Activated CD4-positive, CD25-positive, alpha-beta regulatory T cell treated with anti-CD3 and anti-CD28 coated beads, Interleukin-2, amount 50 U/mL, for 72 hours (primary cell): ENCODE measurements at places on chromosomes 1 and 21.

GRCh38 chr1:14835725-14836124 is 237.2 kb downstream of the KAZN start:
- DNase-seq: no peak

DNA sequence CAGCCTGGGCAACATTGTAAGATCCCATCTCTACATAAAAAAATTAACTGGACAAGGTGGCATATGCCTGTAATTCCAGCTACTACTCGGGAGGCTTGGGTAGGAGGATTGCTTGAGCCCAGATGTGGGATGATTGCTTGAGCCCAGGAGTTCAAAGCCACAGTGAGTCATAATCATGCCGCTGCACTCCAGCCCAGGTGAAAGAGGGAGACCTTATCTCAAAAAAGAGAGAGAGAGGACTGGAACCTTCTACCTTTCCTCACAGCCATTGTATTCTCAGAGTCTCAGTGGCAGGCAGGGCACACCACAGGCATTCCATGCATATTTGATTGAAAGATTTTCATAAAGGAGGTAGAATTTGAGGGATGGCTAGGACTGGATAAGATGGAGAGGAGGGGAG is 78.4 kb downstream of the KIF14 start:
- no peak for DNase-seq

- DNase-seq: no peak
These were observed 713.4 kb downstream of the PTPRU start for GRCh38 chr1:29949676-29950075.

DNA sequence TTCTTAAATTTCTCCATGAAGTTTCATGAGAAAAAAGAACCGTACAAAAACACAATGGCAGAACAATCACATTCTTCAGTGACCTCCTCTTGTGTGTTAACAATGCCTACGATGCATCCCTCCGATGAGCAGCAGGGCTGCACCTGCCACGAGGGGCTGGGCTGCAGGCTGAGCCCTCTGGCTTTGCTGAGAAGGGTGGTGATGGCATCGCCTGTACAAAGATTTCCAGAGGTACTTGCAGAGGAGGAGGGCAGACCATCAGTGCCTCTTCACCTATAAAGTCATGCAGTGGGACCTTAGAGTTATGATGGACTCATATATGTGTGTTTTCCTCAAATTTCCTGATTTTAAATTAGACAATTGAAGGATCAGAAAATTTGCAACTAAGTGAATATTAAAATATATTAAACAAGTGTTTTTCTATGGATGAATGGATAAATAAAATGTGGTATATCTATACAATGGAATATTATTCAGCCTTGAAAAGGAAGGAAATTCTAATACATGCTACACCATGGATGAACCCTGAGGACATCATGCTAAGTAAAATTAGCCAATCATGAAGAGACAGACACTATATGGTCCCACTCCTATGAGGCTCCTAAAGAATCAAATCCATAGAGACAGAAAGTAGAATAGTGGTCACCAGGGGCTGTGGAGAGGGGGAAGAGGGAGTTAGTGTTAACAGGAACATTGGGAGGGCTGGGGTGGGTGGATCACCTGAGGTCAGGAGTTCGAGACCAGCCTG is 489.3 kb downstream of the SIPA1L2 start:
- no peak for DNase-seq

- DNase-seq: no peak
These were observed 21.8 kb downstream of the RSPH1 start for GRCh38 chr21:42474043-42474831.

DNA sequence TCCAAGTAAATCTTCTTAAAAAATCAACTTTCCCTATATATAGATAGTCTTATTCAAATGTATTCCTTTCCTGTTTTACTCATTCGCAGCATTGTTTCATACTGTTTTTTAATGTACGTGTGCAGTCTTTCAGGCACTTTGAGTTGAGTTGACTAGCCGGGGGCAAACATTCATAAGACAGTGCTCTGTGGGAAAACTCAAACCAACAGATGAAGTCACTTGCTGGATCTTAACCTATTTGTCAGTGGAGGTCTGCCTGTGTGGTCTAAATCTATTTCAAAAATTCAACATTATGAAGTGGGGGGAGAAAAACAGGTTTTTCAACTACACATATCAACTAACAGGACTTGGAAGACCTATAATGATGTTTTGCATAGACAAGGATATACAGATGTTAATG is 6.2 kb downstream of the HSD11B1 start:
- no peak for DNase-seq

DNA sequence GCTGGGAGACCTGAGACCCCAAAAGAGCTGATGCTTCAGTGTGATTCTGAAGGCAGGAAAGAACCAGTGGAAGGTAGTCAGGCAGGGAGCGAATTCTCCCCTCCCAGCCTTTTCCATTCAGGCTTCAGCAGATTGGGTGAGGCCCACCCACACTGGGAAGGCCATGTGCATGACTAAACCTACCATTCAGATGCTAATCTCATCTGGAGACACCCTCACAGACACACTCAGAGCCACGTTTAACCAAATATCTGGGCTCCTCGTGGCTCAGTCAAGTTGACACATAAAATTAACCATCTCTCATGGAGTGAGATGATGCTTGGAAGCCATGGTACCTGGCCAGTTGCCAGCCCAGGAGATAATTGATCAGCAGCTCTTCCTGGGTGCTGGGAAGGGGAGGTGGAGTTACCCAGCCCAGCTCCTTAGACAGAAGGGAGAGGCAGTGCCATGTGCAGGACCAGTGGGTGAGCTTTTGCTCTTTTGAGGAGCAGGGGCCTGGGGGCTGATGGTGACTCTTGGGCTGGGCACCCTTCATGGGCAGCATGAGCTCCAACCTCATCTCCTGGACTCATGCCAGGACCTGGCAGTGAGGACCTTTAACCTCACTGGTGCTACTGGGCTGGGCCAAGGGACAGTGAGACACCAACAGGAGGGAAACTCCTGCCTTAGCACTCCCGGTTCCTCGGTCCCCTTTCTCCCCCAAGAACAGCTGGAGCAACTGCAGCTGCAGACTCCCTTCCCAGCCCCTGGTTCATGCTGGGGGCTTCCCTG is 89.0 kb upstream of the ACTL8 start:
- DNase-seq: no peak

GRCh38 chr21:35748678-35749314 is 311.5 kb downstream of the SETD4 start:
- no peak for DNase-seq

GRCh38 chr1:220786337-220787068 is at the start of gene MTARC1:
MTARC1 (plus strand) TSS chr1:220786913; CDS start chr1:220786945, 32 bp downstream.
- DNase-seq: no peak

DNA sequence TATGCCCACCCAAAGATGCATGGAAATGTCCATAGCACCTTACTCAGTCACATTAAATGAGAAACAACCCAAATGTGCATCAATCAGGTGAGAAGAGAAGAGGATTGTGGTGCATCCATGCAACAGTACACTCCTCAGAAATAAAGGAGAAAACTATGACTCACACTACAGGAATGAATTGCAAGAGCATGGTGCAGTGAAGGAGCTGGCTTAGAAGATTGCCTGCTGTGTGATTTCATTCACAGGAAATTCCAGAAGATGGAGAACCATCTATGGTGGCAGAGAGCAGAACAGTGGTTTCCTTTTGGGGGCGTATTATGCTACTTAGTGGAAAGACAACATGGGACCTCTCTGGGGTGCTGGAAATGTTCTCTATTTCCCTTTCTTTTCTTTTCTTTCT is 278.6 kb upstream of the AJAP1 start:
- no peak for DNase-seq

DNA sequence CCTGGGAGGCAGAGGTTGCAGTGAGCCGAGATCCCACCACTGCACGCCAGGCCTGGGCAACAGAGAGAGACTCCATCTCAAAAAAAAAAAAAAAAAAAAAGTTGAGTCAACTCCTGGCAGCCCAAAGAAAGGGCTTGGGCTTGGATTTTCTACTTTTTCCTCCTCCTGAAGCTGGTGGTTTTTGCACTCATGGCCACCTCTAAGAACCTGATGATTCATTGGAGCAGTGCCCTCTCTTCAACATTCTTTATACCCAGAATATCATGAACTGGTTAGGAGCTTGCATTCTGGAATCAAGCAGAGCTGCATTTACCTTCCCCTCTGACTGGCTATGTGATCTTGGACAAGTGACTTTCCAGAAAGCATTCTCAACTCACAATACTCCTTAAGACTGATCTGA is 3.5 kb upstream of the ACTA1 start:
- no peak for DNase-seq

GRCh38 chr1:39631361-39632322 is 7.8 kb downstream of the HEYL start:
- DNase-seq: no peak

- no peak for DNase-seq
These were observed 45.4 kb upstream of the IGSF21 start for GRCh38 chr1:18062185-18062584.

- no peak for DNase-seq
These were observed 26.6 kb upstream of the MPZL1 start for GRCh38 chr1:167695147-167695546.

- no peak for DNase-seq
These were observed 2.9 kb downstream of the IGSF8 start for GRCh38 chr1:160095382-160096105.

DNA sequence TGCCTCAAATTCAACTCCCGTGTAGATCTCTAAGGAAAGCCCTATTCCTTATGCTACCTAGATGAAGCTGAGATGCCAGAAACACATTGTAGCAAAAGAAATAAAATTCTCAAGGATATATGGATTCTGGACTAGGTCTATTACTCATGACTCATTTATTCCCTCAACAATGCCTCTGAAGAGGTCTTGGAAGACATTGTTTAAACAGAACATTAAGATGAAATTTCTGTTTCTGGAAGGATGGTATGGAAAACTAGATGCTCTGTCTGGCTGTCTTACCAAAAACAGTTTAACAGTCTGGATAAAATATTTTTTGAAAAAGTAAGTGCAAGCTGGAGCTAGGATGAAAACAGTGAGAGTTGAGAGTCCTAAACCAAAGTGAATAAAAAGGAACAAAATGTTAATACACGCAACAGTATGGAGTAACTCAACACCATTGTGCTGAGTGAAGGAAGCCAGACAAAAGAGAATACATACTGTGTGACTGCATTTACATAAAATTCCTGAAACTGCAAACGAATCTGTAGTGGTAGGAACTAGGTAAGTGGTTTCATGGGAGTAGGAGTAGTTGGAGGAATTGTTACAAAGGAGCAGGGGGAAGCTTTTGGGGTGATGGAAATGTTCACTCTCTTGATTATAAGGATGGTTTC is 59.3 kb upstream of the GNG12 start:
- DNase-seq: no peak
